CD4-positive, alpha-beta T cell treated with Interleukin-4 for 1 hour (primary cell): ENCODE measurements at places on chromosomes 6 and 20.
A peak's percentile ranks its signal among the peaks of the same experiment; 100 is the strongest.

- DNase-seq = no peak
Observed at GRCh38 chr6:133964052-133964451, 11.0 kb downstream of the TBPL1 start.

- DNase-seq = no peak
Observed at GRCh38 chr6:28586324-28586723, 60.6 kb downstream of the GPX5 start.

- DNase-seq = peak; percentile 20
Observed at GRCh38 chr20:11204926-11205768, 531.3 kb upstream of the JAG1 start.

DNA sequence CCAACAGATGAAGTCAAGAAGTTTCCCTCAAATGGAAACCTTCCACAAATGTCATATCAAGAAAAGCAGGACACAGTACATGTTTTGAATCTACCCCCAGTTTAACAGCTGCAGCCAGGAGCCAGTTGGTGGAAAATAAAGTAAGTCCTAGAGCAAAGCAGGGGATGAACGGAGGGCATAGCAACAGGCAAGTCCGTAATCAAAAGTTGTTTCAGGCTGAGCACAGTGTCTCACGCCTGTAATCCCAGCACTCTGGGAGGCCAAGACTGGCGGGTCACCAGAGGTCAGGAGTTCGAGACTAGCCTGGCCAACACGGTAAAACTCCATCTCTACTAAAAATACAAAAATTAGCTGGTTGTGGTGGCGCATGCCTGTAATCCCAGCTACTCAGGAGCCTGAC is 2.4 kb upstream of the SALL4 start:
- DNase-seq = no peak

GRCh38 chr6:13163161-13163944 is 165.0 kb downstream of the TBC1D7 start:
- no peak for DNase-seq

- DNase-seq = no peak
Observed at GRCh38 chr20:20231528-20232298, 136.2 kb upstream of the INSM1 start.

DNA sequence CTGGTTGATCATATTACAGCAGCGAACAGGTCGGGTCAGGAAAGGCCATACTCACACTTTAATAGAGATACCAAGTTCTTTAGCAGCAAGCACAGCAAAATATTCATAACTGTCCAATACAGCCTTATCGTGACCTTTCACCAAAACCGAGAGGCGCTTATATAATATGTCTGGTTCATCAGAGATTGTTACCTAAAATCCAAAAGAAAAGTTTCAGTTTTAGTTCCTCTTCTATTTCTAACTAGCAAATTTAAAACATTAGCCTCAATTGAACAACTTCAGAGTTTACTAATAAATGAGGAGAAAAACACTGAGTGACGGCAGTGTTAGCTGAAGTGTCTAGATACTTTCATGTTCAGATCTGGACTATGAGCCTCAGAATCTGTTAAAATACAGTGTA is 5.9 kb downstream of the MRPS10 start:
- no peak for DNase-seq
